ENCODE measurements at places on chromosomes 1 and 21.

GRCh38 chr1:74714429-74715235, 18.2 kb downstream of the CRYZ start:
- no peak for DNase-seq

DNA sequence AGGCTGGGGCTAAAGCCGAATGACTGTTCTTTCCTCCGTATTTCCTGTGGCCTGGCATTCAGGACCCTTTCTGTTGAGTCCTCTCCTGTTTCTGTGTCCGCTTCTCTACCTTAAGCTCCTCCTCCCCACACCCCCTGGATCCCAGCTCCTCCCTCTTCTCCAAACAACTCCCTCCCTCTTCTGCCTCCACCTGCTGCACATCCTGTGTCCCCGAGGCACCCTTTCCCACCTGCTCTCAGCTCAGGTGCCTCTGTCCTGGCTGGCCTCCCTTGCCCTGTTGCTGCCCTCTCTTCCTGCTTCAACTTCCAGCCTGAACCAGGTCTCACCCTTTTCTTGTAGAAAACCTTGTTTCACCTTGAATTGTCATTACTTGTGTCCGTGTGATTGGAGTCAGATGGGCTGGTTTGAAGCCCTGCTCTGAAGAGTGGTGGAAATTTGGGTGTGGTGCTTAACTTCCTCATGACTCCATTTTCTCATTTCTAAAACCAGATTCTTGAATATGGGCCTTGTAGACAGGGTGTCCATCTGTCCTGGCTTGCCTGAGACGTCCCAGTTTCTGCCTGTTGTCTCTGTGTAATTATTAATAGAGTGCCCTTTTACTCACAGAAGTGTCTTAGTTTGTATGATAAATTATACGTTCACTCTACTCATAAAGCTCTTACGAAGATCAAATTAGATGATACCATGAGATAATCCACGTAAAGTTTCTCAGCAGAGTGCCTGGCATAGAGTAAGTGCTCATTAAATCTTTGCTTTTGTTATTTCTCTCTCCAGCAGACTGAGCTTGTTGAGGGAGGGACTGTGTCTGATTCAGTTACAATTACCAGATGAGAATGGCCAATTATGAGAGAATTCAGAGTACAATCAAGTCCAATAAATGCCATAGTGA, 58.9 kb upstream of the TRABD2B start:
- DNase-seq, result no peak

- no peak for DNase-seq
These were observed 8.6 kb downstream of the LAMC2 start for GRCh38 chr1:183194527-183195141.

- no peak for DNase-seq
These were observed 1.2 kb downstream of the RXFP4 start for GRCh38 chr1:155942578-155943141.

DNA sequence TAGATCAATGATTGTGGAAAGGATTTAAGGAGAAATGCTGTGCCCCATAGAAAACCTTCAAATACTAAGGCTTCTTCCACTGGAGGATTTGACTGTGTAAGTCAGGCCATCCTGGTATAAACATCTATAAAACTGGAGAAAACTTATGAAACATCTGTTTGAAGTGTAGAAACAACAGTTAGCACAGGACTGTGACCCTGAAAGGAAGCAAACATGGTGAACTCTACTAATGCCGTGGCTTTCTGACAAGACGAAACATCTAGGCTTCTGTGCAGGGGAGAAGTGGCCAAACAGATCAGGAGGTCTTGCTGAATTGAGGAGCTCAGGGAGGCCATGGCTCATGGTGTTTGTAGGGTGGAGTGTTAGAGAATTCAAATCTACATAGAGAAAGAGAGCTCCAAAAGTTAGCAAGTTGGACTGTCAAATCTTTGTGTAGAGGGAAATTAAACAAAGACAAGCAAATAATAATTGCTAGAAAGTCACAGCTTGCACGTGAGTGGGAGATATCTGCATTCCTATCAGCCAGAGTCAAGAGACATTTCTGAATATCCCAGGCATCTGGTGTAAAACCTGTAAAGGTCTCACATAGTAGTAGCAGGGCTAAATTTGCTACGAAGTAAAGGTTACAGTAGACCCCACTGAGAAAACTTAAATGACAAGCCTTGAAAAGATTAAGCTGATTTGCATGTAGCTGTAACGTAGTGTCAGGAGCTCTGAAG, 566.8 kb upstream of the B3GALT2 start:
- DNase-seq, result no peak

GRCh38 chr1:41740630-41741239, 178.0 kb downstream of the HIVEP3 start:
- DNase-seq, result no peak

DNA sequence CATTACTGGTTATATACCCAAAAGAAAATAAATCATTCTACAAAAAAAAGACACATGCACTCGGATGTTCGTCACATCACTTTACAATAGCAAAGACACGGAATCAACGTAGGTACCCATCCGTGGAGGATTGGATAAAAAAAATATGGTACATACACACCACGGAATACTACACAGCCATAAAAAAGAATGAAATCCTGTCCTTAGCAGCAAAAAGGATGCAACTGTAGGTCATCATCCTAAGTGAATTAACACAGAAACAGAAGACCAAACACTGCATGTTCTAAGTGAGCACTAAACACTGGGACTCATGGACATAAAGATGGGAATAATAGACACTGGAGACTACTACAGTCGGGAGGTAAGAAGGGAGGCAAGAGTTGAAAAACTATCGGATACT, 148.6 kb downstream of the CHD1L start:
- no peak for DNase-seq

- no peak for DNase-seq
These were observed 144.8 kb upstream of the SAMSN1 start for GRCh38 chr21:14690886-14691285.

GRCh38 chr21:32735524-32735923, 7.7 kb upstream of the SYNJ1 start:
- DNase-seq, result no peak

- DNase-seq, result no peak
These were observed 308.6 kb downstream of the MATN1 start for GRCh38 chr1:30414851-30415165.

GRCh38 chr1:48051466-48052126, 54.4 kb upstream of the TRABD2B start:
- no peak for DNase-seq

GRCh38 chr1:6426277-6426971, 1.8 kb downstream of the ESPN start:
- no peak for DNase-seq

DNA sequence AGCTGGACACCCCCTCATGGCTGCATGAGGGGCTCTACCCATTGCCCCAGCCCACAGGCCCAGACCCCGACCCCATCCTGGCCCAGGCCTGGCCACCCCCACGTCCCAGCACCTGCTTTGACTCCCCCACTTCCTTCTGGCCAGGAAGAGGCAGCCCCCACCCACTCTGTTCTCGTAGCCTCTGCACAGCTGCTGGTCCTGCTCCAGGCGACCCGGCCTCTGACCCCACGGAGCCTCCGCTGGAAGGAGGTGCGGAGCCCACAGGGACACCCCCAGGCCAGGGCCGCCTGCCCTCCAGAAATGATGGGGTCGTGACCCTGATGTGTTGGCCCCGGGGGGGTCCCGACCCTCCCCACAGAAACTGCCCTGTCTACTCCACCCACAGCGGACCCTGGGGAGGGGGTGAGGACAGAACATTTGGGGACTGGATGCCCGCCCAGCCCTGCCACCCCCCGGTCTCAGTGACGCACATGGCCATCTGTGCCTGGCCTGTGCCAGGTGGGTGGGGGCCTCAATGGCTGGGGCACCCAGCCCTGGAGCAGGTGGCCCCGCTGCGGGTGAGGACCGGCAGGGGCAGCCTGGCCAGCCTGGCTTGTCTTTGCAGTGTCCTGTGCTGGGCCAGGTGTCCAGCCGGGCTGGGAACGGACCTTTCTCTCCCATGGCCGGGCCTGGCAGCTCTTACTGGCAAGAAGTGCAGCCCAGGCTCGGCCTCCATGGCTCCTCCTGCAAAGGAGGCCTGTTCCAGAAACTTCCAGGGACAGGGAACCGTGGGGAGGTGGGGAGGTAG, 78.6 kb downstream of the MORN1 start:
- DNase-seq, result no peak

DNA sequence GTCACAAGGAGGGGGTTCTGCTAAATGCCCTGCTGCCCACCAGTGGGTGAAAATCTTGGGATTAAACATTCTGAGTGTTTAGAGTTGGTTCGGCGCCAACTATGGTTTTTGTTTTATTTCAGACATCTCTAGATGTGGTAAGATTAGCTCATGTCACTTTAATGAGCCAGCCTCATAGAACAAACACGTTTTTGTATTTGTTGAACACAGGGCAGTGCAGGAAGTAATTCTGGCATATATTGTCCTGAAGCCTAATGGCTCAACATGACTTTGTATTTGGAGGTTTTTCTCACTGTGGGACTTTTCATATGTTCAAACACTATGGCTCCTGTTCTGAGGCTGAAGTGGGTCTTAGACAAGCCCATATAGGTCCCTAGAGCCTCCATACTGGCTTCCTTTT, 107.8 kb downstream of the NGF start:
- DNase-seq, result no peak

- no peak for DNase-seq
These were observed 109.9 kb downstream of the DISC1 start for GRCh38 chr1:231736464-231736863.

- DNase-seq, result no peak
These were observed 11.2 kb upstream of the PHC2 start for GRCh38 chr1:33442141-33442540.

DNA sequence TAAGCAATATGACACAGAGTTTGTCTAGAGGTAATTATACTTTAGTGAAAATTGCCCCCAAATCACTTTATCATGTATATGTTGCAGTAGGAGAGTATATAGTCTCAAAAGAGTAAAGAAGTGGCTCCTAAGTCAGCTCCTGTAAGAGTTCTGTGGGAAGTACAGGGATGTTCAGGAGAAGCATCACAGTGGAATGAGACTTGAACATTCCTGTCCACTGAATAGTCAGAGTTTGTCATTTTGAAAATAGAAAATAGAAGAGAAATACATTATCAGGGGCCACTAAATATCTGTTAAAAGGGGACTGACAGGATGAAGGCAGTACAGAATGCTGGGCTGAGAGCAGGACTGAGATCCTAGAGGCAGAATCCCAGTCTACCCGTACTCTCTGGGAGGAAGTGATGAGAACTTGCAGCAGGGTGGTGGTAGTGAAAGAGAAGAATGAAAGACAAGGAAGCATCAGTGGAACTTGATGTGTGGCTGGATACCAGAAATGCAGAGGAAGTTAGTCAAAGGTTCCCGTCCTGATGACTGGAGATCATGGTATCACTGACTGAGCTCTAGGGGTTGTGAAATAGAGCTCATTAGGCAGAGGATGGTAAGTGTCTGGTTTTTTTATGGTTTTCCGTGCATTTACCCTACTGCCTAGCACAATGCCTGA, 153.4 kb downstream of the FMN2 start:
- DNase-seq, result no peak

- DNase-seq, result no peak
These were observed at the start of gene B3GALT6 for GRCh38 chr1:1232208-1232795. Gene B3GALT6 (plus strand): TSS chr1:1232237. CDS start chr1:1232279, 42 bp downstream.

- DNase-seq, result no peak
These were observed 1769.7 kb downstream of the MRPL39 start for GRCh38 chr21:23837564-23837963.

DNA sequence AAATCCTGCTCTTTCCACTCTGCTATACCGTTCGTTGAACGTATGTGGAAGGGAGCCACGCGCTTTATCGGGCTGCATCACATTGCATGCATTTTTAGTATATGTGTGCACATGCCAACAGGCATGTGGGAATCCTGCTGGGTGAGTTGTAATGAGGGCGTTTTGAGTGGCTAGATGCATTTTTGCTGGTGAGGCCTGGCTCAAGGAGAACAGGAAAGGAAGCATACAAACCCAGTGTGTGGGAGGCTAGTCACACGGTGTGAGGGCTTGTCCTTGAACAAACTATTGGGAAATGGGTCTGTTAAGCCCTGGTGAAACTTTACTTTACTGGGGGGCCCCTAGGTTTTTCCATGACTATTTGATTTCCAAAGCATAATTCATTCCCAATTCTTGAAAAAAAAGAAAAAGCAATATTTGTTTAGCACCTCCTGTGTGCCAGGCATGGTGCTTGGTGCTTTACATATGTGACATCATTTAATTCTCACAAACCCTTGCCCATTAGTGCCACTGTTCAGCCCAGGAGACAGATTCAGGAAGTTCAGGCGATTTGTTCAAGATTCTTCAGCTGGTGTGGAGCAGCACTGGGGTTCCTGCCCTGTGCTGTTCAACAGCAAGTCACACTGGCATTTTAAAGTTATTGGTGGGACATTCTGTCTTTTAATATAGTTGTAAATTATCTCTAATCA, 25.6 kb upstream of the JUN start:
- no peak for DNase-seq

- DNase-seq, result no peak
These were observed 33.1 kb upstream of the EXOSC10 start for GRCh38 chr1:11132563-11133293.

DNA sequence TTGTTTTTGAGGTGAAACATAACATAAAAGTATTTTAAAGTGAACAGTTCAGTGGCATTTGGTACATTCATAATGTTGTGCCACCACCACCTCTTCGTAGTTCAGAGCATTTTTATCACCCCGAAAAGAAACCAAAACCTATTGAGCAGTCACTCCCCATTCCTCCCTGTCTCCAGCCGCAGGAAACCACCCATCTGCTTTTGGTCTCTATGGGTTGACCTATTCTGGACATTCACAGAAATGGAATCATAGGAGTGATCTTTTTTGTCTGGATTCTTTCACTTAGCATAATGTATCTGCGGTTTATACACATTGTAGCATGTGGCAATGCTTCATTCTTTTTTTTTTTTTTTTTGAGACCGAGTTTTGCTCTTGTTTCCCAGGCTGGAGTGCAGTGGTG, 141.2 kb downstream of the VPS13D start:
- DNase-seq, result no peak

GRCh38 chr1:187655104-187655503, 826.4 kb downstream of the PLA2G4A start:
- no peak for DNase-seq

DNA sequence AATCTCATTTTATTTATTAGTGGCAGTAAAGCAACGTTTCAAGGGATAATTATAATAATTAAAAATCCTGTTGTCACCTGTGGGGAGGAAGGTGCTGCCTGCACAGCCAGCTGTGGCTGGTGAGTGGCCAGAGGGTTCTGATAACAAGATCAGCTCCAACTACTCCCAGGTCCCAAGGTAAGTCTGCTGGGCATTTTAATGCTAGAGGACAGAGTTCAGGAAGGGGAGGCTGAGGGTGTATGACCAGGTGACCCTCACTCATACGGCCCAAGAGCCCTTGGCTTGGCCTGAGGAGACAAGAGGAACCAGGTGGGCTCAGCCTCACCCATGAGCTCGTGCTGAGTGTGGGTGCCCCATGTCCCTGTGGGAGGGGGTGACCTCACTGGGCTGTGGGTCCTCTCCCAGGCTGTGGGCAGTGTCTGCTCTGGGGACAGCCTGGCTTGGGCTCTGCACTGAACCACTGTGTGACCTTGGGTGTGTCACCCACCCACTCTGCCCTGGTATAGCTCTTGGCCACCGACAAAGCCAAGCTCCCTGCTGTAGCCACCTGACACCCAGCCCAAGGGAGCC, 223.8 kb downstream of the PTPRU start:
- peak; percentile 29 for DNase-seq

Data from natural killer cell treated with Interleukin-12 subunit alpha and Interleukin-12 subunit beta and Interleukin-15 and Interleukin-18, amount 100 ng/mL, for 72 hours (primary cell).